A549 treated with Mapracorat at 1 μM for 4 hours (cell line): ENCODE measurements at places on chromosomes 3 and 15. TPM values are rescaled to one million over a fixed set of nuclear protein-coding genes. Genes with fewer than 3 reads are reported as not detected.

TRIM42 gene
- not detected in 5 replicates for total RNA-seq

SLC9C1 gene
- not detected in 5 replicates for total RNA-seq

GPR62 gene
- not detected in 5 replicates for total RNA-seq

REC114 gene
- total RNA-seq: not detected in 5 replicates

PLSCR5 gene
- not detected in 5 replicates for total RNA-seq

PLA2G4E gene
- total RNA-seq: not detected in 5 replicates

CDCP1 gene
- 7.7 to 9.6 TPM (median 8.3 TPM) in 5 replicates for total RNA-seq

ARPIN gene
- 10.1 to 14.3 TPM (median 11.4 TPM) in 5 replicates for total RNA-seq

MESP2 gene
- 0.27 to 0.72 TPM (median 0.46 TPM) in 5 replicates for total RNA-seq

EXD1 gene
- not detected in 5 replicates for total RNA-seq

RAB6B gene
- 1.7 to 2.4 TPM (median 2.3 TPM) in 5 replicates for total RNA-seq

NR2C2 gene
- total RNA-seq: 10.5 to 20.4 TPM (median 15.5 TPM) in 5 replicates

RPS17 gene
- total RNA-seq: 3,760 to 4,315 TPM (median 3,973 TPM) in 5 replicates

SRGAP3 gene
- 0.67 to 1.4 TPM (median 0.82 TPM) in 5 replicates for total RNA-seq

TGM4 gene
- 0.07 to 0.30 TPM (median 0.14 TPM) in 5 replicates for total RNA-seq

MCF2L2 gene
- total RNA-seq: 0.12 to 0.59 TPM (median 0.20 TPM) in 5 replicates

GOLGA8T gene
- total RNA-seq: 0.80 to 2.0 TPM (median 1.6 TPM) in 5 replicates

FGF7 gene
- total RNA-seq: not detected in 5 replicates

LARP6 gene
- total RNA-seq: 50.6 to 85.9 TPM (median 79.7 TPM) in 5 replicates

ANKRD34C gene
- total RNA-seq: not detected in 5 replicates

IGSF11 gene
- total RNA-seq: 2.7 to 4.7 TPM (median 4.3 TPM) in 5 replicates

RPSA gene
- total RNA-seq: 2,637 to 2,714 TPM (median 2,658 TPM) in 5 replicates

PRR20G gene
- 0.97 to 1.6 TPM (median 1.3 TPM) in 5 replicates for total RNA-seq

MYD88 gene
- 22.1 to 25.2 TPM (median 23.1 TPM) in 5 replicates for total RNA-seq

PIGZ gene
- total RNA-seq: 1.1 to 1.6 TPM (median 1.5 TPM) in 5 replicates

MUSTN1 gene
- total RNA-seq: 0.28 TPM in 1 of 5 replicates, not detected in the others

CHRNA7 gene
- 4.1 to 5.0 TPM (median 4.3 TPM) in 5 replicates for total RNA-seq

P4HTM gene
- total RNA-seq: 12.7 to 19.4 TPM (median 18.5 TPM) in 5 replicates

SERINC4 gene
- 0.07 to 0.08 TPM in 2 of 5 replicates, not detected in the others for total RNA-seq

KBTBD13 gene
- not detected in 5 replicates for total RNA-seq

LRRIQ4 gene
- total RNA-seq: not detected in 5 replicates

TPM1 gene
- 408 to 500 TPM (median 461 TPM) in 5 replicates for total RNA-seq

HRG gene
- not detected in 5 replicates for total RNA-seq

CTXN2 gene
- not detected in 5 replicates for total RNA-seq

PARP16 gene
- 9.2 to 11.7 TPM (median 11.2 TPM) in 5 replicates for total RNA-seq

TEX9 gene
- 3.8 to 5.2 TPM (median 4.7 TPM) in 5 replicates for total RNA-seq

RBMS3 gene
- total RNA-seq: 0.32 to 0.65 TPM (median 0.51 TPM) in 5 replicates

TM6SF1 gene
- not detected in 5 replicates for total RNA-seq

LCTL gene
- total RNA-seq: not detected in 5 replicates

LMAN1L gene
- total RNA-seq: not detected in 5 replicates

ACKR4 gene
- not detected in 5 replicates for total RNA-seq

RYR3 gene
- 0.08 to 0.22 TPM (median 0.09 TPM) in 3 of 5 replicates, not detected in the others for total RNA-seq

GP5 gene
- 0.04 TPM in 1 of 5 replicates, not detected in the others for total RNA-seq

GTF2E1 gene
- total RNA-seq: 10.7 to 17.2 TPM (median 15.2 TPM) in 5 replicates

SPTBN5 gene
- 0.16 to 0.34 TPM (median 0.25 TPM) in 5 replicates for total RNA-seq

NTRK3 gene
- 14.9 to 26.3 TPM (median 24.5 TPM) in 5 replicates for total RNA-seq

ACTRT3 gene
- total RNA-seq: 2.2 to 3.1 TPM (median 2.8 TPM) in 5 replicates

BFSP2 gene
- total RNA-seq: not detected in 5 replicates

GANC gene
- total RNA-seq: 5.4 to 7.4 TPM (median 6.9 TPM) in 5 replicates

TOP2B gene
- 56.8 to 74.7 TPM (median 60.3 TPM) in 5 replicates for total RNA-seq

ROBO2 gene
- not detected in 5 replicates for total RNA-seq
